Upper lobe of right lung (tissue), 1 donor: ENCODE measurements at places on chromosomes 3 and 15. TPM values are rescaled to one million over a fixed set of nuclear protein-coding genes. Genes with fewer than 3 reads are reported as not detected.
A peak's percentile ranks its signal among the peaks of the same experiment; 100 is the strongest.

- peaks cover 19% of the 10 kb centered on the region for H3K4me1 ChIP-seq
- no peak overlapping the region for H3K4me3 ChIP-seq
- H3K27me3 ChIP-seq, result no peaks in the 10 kb centered on the region
Measured at GRCh38 chr15:57130956-57131355, 212.5 kb downstream of the TCF12 start.

Gene EOGT
- 36.4 TPM for total RNA-seq

GRCh38 chr15:91679447-91679846 lies 174.1 kb upstream of the SLCO3A1 start:
- no peaks in the 10 kb centered on the region for H3K4me1 ChIP-seq
- no peak overlapping the region for H3K27ac ChIP-seq
- no peak overlapping the region for H3K4me3 ChIP-seq

- H3K27me3 ChIP-seq, result no peaks in the 10 kb centered on the region
- no peak for DNase-seq
- peaks cover 5% of the 10 kb centered on the region for H3K4me1 ChIP-seq
- no peaks in the 10 kb centered on the region for H3K36me3 ChIP-seq
Measured at GRCh38 chr3:101992863-101993262, 143.5 kb downstream of the NFKBIZ start.

DNA sequence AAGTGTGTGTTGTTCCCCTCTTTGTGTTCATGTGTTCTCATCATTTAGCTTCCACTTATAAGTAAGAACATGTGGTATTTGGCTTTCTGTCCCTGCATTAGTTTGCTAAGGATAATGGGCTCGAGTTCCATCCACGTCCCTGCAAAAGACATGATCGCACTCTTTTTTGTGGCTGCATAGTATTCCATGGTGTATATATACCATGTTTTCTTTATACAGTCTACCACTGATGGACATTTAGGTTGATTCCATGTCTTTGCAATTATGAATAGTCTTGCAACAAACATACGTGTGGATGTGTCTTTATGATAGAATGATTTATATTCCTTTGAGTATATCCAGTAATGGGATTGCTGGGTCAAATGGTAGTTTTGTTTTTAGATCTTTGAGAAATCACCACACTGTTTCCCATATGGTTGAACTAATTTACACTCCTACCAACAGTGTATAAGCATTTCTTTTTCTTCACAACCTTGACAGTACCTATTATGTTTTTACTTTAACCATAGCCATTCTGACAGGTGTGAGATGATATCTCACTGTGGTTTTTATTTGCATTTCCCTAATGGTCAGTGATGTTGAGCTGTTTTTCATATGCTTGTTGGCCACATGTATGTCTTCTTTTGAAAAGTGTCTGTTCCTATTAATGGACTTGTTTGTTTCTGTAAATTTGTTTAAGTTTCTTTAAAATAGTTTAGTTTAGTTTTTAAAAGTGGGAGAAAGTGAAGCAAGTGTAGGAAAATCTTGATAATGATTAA lies 21.9 kb upstream of the SLC30A4 start:
- no peak overlapping the region for H3K27ac ChIP-seq
- H3K36me3 ChIP-seq, result no peaks in the 10 kb centered on the region
- H3K27me3 ChIP-seq, result no peaks in the 10 kb centered on the region
- no peak overlapping the region for H3K4me3 ChIP-seq

DNA sequence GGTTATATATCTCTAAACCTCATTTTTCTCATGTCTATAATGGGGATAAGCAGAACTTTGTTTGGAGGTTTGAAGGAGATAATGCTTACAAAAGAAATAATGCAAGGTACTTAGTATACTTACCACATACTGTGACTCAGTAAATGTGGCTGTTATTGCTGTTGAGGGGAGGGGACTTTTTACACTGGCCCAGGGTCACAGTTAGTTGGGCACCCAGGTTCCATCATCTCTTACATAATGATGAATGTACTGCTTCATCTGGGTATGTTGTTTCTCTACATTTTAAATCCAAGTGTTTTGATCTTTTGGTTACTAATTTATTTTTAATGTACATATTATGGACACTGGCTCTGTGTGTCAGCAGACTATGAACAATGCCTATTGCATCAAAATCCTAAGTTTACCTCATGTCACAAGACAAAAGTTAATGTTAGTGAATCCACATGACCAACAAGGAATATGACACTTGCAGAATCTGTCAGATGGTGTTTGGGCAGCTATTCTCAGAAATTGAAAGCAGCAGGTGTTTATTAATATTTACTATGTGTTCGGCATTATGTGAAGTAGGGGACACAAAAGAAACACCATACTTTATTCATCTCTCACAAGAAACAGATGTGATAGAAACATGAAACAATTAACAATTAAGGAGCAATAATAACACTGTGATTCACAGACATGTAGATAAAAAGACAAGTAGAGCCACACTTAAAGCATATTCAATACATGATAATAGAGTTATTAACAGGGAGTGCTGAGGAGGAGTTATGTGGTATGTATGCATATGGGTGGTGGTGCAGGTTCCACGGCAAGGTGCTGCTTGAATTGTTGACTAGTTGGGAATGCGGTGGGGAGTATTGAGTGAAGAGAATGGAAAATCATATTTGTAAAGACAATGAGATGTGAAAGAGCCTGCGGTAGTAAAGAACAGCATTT lies 109.7 kb downstream of the GALK2 start:
- H3K4me3 ChIP-seq, result no peak overlapping the region
- no peaks in the 10 kb centered on the region for H3K27me3 ChIP-seq
- no peaks in the 10 kb centered on the region for H3K4me1 ChIP-seq
- peaks cover 26% of the 10 kb centered on the region for H3K36me3 ChIP-seq

Gene TCF12
- total RNA-seq, result 103 TPM

DNA sequence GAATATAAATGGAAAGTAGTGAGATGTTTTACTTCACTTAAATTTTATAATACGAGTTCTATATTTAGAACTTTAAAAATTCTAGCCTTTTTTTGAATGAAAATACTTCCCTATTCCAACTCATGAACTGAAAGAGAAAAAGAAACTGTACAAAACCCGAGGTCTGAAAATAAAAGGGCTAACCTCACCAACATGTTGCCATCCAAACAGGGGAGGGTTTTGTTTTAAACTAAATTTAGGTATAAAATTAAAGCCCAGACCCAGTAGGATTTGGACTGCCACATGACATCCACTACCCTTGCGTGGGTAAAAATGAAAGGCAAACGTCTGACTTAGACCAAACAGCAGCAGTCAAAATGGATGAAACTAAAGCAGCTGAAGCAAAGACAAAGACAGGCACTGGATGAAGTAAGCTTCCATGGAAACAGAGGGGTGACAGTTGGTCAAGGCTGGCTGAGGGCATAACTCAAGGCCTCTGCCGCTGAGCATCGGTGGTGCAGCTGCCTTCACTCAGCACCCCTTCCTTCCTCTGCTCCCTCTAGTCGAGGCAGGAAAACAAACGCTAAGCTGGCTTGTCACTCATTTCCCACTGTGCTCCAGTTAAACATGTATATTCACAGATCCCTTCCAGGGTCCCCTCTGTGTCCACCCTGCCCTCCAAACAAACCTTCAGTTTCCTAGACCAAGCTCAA lies 58.1 kb downstream of the TM4SF4 start:
- no peak overlapping the region for H3K4me3 ChIP-seq
- peak overlapping the region; percentile 32 for H3K27ac ChIP-seq
- H3K4me1 ChIP-seq, result peaks cover 61% of the 10 kb centered on the region
- no peaks in the 10 kb centered on the region for H3K27me3 ChIP-seq

Gene FOXB1
- not detected for total RNA-seq

DNA sequence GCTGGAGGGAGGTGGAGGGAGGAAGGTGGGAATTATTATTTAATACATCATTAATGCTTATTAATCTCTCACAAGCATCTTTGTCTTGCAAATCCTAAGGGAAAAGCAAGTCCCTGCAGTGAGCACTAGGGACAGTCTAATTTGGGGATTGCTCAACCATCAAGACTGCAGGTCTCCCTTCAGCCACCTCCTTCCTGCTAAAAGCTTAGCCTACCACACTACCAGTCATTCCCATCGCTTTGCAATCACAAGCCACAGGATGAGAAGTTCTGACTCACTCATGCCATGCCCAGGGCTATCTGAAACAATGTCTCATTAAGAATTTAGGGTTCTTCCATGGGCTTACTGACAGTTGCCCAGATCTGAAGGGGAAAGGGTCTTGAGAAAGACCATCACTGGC lies 51.0 kb upstream of the EIF1B start:
- H3K4me3 ChIP-seq, result no peak overlapping the region
- H3K27me3 ChIP-seq, result no peaks in the 10 kb centered on the region
- H3K27ac ChIP-seq, result no peak overlapping the region
- H3K4me1 ChIP-seq, result no peaks in the 10 kb centered on the region

- H3K36me3 ChIP-seq, result no peaks in the 10 kb centered on the region
- no peak overlapping the region for H3K4me3 ChIP-seq
- DNase-seq, result peak; percentile 52
- no peaks in the 10 kb centered on the region for H3K4me1 ChIP-seq
Measured at GRCh38 chr15:25245801-25246622, 192.8 kb downstream of the UBE3A start.

Gene SCG3
- total RNA-seq, result 0.17 TPM

Gene NR1I2
- not detected for total RNA-seq

- no peak overlapping the region for H3K4me3 ChIP-seq
- no peaks in the 10 kb centered on the region for H3K27me3 ChIP-seq
- H3K27ac ChIP-seq, result no peak overlapping the region
- no peak for DNase-seq
- H3K4me1 ChIP-seq, result no peaks in the 10 kb centered on the region
Measured at GRCh38 chr3:23791678-23792077, 14.1 kb upstream of the UBE2E1 start.

- no peak overlapping the region for H3K4me3 ChIP-seq
- H3K4me1 ChIP-seq, result peaks cover 10% of the 10 kb centered on the region
- no peak for DNase-seq
- H3K27ac ChIP-seq, result peak overlapping the region; percentile 26
- H3K27me3 ChIP-seq, result no peaks in the 10 kb centered on the region
Measured at GRCh38 chr3:136070953-136071949, 105.7 kb downstream of the PPP2R3A start.
